ENCODE measurements at places on chromosomes 2 and 18. TPM values are rescaled to one million over a fixed set of nuclear protein-coding genes. Genes with fewer than 3 reads are reported as not detected.

The ANKRD30BL gene
- total RNA-seq = not detected

DNA sequence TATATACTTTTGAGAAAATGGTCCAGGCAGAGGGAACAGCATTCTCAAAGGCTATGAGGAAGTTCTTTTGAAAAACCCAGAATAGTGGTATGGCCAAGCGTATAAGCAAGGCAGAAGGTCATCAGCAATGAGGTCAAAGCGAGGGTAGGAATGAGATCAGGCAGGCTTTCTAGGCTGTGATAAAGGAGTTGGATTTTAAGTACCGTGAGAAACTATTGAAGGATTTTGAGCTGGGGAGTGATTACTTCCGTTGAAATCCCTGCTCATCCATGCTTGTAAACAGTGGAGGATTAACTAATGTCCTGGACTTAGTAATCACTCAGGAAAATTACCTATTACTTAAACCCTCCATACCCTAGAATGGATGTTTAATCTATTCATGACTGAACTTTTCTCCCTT lies 50.2 kb downstream of the EMILIN2 start:
- H3K4me3 ChIP-seq = no peak overlapping the region
- H3K27ac ChIP-seq = peak overlapping the region; percentile 28
- H3K4me1 ChIP-seq = peaks cover 74% of the 10 kb centered on the region

DNA sequence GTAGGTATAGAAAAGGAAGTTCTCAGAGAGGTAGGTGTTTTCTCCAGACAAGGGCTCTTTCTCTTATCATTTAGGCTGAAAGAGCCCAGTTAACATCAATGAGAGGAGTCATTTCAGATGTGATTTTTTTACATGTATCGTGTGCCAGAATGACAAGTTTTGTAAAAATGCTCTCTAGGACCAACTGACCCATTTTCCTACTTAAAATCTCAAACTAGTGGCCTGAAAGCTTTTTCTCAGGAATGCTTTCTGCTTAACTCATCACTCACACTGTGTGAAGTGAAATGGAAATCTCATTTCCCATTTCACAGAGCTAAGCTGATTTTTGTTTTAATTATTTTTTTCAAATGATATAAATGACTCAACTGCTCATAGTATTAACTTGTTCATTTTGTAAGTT lies 128.7 kb upstream of the CYP26B1 start:
- DNase-seq = no peak
- no peak overlapping the region for H3K4me3 ChIP-seq
- H3K27ac ChIP-seq = no peak overlapping the region
- H3K27me3 ChIP-seq = no peaks in the 10 kb centered on the region
- no peaks in the 10 kb centered on the region for H3K36me3 ChIP-seq

DNA sequence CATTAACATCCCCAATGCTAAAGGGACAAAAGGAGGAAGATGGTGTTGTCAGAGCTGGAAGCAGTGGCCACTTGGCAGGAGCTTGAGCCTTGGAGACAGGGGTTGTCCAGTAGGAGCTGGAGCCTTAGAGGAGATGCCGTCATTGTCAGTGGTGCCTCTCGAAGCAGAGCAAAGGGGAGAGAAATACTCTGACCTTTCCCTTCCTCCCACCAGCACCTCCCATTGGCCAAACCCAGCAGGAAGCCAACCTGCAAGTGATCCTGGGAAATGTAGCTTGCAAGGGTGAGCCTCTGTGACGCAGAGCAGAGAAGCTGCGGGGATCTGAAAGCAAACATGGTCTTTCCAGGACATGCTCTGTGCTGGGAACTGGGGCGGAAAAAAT lies 33.7 kb upstream of the MRPL19 start:
- H3K27me3 ChIP-seq = peaks cover 30% of the 10 kb centered on the region
- no peak for DNase-seq
- H3K4me1 ChIP-seq = peaks cover 5% of the 10 kb centered on the region
- no peaks in the 10 kb centered on the region for H3K36me3 ChIP-seq
- H3K4me3 ChIP-seq = no peak overlapping the region

The ADAM23 gene
- total RNA-seq = 61.2 TPM
